Colonic mucosa (tissue), 4 donors: ENCODE measurements at places on chromosomes 13 and 19. TPM values are rescaled to one million over a fixed set of nuclear protein-coding genes. Genes with fewer than 3 reads are reported as not detected.

DNA sequence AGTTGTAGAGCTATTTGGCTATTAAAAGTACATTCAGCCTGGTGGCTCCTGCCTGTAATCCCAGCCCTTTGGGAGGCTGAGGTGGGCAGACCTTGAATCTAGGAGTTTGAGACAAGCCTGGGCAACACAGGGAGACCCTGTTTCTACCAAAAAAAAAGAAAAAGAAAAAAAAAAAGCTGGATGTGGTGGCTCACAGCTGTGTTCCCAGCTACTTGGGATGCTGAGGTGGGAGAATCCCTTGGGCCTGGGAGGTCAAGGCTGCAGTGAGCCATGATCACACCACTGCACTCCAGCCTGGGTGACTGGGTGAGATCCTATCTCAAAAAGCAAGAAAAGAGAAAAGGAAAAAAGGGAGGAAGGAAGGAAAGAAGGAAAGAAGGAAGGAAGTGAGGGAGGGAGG lies 9.6 kb upstream of the IZUMO2 start:
- H3K4me3 ChIP-seq, result no peak overlapping the region
- DNase-seq, result no peak
- H3K27me3 ChIP-seq, result no peaks in the 10 kb centered on the region
- peak overlapping the region; percentile 52 for H3K27ac ChIP-seq

GRCh38 chr13:40341096-40341471 lies 325.4 kb downstream of the FOXO1 start:
- no peak overlapping the region for H3K27ac ChIP-seq
- no peak for DNase-seq
- no peaks in the 10 kb centered on the region for H3K27me3 ChIP-seq
- H3K36me3 ChIP-seq, result no peaks in the 10 kb centered on the region
- no peak overlapping the region for H3K4me3 ChIP-seq

DNA sequence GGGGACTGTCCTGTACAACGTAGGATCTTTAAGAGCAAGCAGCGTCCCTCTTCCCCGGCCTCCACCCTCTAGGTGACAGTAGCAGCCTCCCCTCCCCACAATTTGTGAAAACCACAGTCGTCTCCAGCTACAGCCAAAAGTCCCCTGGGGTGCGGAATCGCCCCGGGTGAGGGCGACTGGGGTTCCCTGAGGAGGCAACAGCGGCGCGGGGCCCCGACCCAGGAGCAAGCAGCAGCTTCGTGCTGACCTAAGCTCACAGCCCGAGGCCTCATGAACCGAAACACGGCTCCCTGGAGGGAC lies 322 bp downstream of the ZNF558 start:
- no peak for DNase-seq
- no peaks in the 10 kb centered on the region for H3K36me3 ChIP-seq
- peak overlapping the region; percentile 62 for H3K4me3 ChIP-seq

DNA sequence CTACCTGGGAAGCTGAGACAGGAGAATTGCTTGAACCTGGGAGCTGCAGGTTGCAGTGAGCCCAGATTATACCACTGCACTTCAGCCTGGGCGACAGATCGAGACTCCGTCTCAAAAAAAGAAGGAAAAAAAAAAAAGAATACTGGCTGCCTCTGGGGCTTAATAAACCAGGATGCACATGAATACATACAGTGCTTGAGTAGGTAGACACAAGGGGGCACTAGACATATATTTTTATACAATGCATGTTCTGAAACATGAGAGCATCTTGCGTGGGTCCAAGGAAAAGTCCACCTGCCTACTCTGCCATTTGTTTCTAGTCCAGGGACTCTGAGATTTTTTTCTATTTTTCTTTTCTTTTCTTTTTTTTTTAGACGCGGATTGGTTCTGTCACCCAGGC lies 31.2 kb downstream of the KEAP1 start:
- H3K36me3 ChIP-seq, result no peaks in the 10 kb centered on the region
- H3K4me3 ChIP-seq, result no peak overlapping the region

GRCh38 chr13:114100446-114101357 lies 31.7 kb downstream of the RASA3 start:
- no peaks in the 10 kb centered on the region for H3K27me3 ChIP-seq
- H3K4me1 ChIP-seq, result no peaks in the 10 kb centered on the region
- no peak overlapping the region for H3K4me3 ChIP-seq
- DNase-seq, result no peak
- no peaks in the 10 kb centered on the region for H3K36me3 ChIP-seq

- DNase-seq, result no peak
- no peak overlapping the region for H3K27ac ChIP-seq
- no peaks in the 10 kb centered on the region for H3K36me3 ChIP-seq
- H3K27me3 ChIP-seq, result no peaks in the 10 kb centered on the region
- H3K4me3 ChIP-seq, result no peak overlapping the region
Observed at GRCh38 chr13:101728615-101729014, 276.1 kb downstream of the ITGBL1 start.

- H3K36me3 ChIP-seq, result peaks cover 14% of the 10 kb centered on the region
- DNase-seq, result peak; percentile 98
- H3K27ac ChIP-seq, result peak overlapping the region; percentile 99
- H3K4me1 ChIP-seq, result peaks cover 31% of the 10 kb centered on the region
Observed at GRCh38 chr19:44753932-44754749, 5.6 kb downstream of the BCL3 start.

DNA sequence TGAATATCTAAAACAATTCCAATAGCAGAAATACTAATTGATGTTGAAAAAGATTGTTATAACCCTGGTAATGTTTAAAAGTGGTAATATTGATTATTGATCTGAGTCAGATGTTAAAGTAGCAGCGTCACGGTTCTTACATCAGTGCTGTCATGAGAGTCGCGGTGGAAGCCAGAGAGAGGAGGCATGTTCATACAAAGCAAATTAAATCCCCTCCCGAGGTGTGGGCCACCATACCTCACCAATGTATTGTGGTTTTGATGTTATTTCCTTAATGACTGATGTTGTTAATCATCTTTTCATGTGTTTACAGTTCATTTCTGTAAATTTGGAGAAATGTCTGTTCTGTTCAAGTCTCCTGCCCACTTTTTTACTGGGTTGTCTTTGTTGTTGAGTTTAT lies 11.2 kb downstream of the ZNF317 start:
- no peak for DNase-seq
- no peaks in the 10 kb centered on the region for H3K27me3 ChIP-seq
- H3K4me3 ChIP-seq, result no peak overlapping the region
- H3K36me3 ChIP-seq, result peaks cover 12% of the 10 kb centered on the region
- H3K27ac ChIP-seq, result no peak overlapping the region
- H3K4me1 ChIP-seq, result no peaks in the 10 kb centered on the region

DNA sequence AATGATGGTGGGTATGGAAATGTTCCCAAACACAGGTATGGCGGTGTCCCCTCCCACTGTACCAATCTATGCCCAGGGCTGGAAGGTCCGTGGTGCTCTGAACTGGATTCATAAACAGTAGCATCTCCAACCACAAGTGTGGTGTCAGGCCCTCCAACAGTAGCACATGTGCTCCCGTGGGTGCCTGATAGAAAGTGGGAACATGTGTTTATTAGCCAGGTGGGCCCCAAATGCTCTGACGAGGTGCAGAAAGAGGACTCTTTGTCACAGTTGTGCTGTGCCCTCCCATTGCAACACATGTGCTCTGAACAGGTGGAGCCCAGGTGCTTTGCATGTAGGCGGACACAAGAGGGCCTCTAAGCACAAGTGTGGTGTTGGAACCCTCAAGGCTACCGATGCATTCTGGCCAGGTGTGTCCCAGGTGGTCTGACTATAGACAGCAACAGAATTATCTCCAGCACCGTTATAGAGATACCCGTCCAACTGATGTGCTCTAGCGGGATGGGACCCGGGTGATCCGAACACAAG lies 75.4 kb upstream of the ZNF30 start:
- no peak overlapping the region for H3K4me3 ChIP-seq
- no peaks in the 10 kb centered on the region for H3K4me1 ChIP-seq
- no peaks in the 10 kb centered on the region for H3K36me3 ChIP-seq
- H3K27ac ChIP-seq, result no peak overlapping the region

DNA sequence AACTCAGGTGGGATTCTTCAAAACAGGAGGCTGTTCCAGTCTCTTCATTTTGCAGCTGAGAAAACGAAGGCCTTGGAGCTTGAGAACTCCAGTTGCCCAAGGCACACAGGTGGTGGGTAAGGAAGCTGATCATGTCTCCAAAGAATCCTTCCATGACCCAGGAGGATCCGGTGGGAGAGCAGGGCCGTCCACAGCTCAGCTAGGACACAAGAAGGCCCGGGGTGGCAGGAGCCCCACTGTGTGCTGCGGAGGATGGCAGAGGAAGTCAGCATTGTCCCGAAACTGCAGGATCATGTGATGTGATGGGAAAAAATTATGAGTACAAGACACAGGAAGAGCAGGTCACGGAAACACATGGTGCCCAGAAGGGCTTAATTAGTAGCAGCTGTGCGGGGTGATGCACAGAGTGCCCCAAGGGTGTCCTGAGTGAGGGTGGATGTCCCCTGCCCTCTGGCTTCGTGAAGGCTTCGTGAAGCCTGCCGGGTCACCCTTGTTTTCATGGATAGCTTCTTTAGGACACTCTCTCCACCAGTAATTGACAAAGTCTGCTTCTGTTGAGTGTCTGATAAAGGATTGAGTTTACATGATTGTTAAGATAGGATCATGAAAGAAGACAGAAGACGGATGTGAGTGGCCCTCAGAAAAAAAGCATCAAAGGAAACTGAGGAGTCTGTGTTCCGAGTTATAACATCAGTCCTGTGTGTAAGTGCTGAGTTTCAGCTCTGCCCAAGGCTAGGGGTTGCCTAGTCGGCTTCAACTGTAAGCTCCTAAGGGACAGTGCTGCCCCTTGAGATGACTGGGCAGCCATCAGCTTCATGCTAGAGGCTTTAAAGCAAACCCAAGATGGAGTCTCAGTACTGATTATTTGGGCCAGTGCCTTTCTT lies 33.8 kb upstream of the SACS start:
- no peak for DNase-seq
- H3K27ac ChIP-seq, result no peak overlapping the region
- no peaks in the 10 kb centered on the region for H3K36me3 ChIP-seq
- H3K4me1 ChIP-seq, result no peaks in the 10 kb centered on the region

DNA sequence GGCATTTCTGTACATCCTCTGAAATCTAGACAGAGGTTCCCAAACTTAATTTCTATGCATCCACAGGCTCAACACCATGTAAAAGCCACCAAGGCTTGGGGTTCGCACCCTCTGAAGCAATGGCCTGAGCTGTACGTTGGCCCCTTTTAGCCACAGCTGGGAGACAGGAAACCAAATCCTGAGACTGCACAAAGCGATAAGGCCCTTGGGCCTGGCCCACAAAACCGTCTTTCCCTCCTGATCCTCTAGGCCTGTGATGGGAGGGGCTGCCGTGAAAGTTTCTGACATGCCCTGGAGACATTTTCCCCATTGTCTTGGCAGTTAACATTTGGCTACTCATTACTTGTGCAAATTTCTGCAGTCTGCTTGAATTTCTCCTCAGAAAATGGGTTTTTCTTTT lies 766.4 kb downstream of the GPC5 start:
- no peaks in the 10 kb centered on the region for H3K4me1 ChIP-seq
- no peaks in the 10 kb centered on the region for H3K36me3 ChIP-seq

- no peaks in the 10 kb centered on the region for H3K4me1 ChIP-seq
- no peaks in the 10 kb centered on the region for H3K27me3 ChIP-seq
- DNase-seq, result no peak
- no peak overlapping the region for H3K4me3 ChIP-seq
- H3K27ac ChIP-seq, result no peak overlapping the region
- no peaks in the 10 kb centered on the region for H3K36me3 ChIP-seq
Observed at GRCh38 chr13:51687947-51688714, 103.9 kb downstream of the WDFY2 start.

DNA sequence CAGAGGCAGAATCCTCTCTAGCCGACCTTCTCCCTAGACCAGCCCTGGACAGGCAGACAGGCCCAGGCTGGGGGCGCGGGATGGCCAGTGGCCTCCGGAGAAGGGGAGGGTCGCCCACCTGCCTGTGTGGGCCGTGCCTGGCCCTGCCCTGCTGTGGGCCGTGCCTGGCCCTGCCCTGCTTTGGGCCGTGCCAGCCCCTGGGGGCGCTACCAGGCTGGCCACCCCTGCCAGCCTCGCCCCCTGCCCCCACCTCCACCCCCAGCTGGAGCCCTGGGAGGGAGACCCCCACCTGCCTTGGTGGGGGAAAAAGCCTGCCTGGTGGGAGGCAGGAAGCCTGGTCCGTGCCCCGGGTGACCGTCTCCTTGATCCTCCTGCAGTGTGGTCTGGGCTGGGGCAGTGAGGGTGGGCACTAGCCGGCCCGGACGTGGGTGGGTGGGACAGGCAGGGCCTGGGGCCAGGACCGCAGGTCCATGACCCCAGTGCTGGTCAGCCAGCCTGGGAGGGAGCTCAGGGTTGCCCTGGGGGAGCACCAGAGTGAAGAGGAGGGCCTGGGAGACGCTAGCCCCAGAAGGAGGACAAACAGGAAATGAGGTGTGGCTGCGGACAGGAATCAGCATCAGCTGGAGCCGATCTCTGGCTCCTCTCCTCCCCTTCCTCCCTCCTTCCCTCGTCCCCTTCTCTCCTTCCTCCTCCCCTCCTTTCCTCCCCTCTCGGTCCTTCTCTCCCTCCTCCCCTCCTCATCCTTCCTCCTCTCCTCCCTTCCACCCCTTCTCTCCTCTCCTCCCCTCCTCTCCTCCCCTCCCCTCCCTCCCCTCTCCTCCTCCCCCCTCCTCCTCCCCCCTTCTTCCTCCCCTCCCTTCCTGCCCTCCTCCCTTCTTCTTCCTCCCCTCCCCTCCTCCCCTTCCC lies 5.1 kb upstream of the MKNK2 start:
- DNase-seq, result peak; percentile 73
- H3K4me1 ChIP-seq, result peaks cover 26% of the 10 kb centered on the region
- no peaks in the 10 kb centered on the region for H3K27me3 ChIP-seq

GRCh38 chr19:46921071-46921470 lies 60.3 kb downstream of the ARHGAP35 start:
- peaks cover 15% of the 10 kb centered on the region for H3K4me1 ChIP-seq
- no peak for DNase-seq
- H3K4me3 ChIP-seq, result no peak overlapping the region

GRCh38 chr19:48975947-48976847 lies 11.1 kb downstream of the FTL start:
- H3K4me1 ChIP-seq, result no peaks in the 10 kb centered on the region
- no peak overlapping the region for H3K4me3 ChIP-seq
- no peaks in the 10 kb centered on the region for H3K36me3 ChIP-seq
- peak overlapping the region; percentile 59 for H3K27ac ChIP-seq

DNA sequence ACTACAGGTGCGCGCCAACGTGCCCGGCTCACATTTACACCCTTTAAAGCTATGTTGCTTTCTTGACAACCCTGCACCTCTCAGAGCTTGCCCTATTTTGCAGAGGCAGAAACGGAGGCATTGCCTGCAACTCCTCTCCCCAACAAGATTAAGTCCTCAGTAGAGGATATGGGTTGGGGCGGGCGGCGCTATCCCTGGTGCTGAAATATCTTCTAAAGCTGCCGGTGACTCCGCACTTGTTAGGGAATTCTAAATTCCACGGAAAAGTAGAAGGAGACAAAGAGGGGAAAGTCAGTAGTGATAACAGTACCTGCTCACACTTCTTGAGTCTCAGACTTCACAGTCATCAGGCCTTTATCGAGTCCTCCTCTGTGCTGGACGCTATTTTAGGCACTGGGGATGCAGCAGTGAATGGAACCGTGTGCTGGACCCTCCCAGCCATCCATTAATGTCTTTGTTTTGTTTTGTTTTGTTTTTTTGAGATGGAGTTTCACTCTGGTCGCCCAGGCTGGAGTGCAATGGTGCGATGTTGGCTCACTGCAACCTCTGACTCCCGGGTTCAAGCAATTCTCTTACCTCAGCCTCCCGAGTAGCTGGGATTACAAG lies 18.0 kb downstream of the SLC5A5 start:
- no peaks in the 10 kb centered on the region for H3K36me3 ChIP-seq
- H3K4me3 ChIP-seq, result no peak overlapping the region
- DNase-seq, result no peak
- no peaks in the 10 kb centered on the region for H3K27me3 ChIP-seq
- no peaks in the 10 kb centered on the region for H3K4me1 ChIP-seq
- H3K27ac ChIP-seq, result no peak overlapping the region

The IL11 gene
- 0.64 TPM for total RNA-seq

The ZNF470 gene
- total RNA-seq, result 2.5 TPM

The CCL25 gene
- not detected for total RNA-seq

The TEX29 gene
- not detected for total RNA-seq

The GNG8 gene
- not detected for total RNA-seq

The TUBA3C gene
- total RNA-seq, result not detected

The KCNN1 gene
- not detected for total RNA-seq

The BCL2L12 gene
- total RNA-seq, result 17.4 TPM
